NCI-H2171 treated with DMSO at 0.1 percent for 48 hours (cell line): ENCODE measurements at places on chromosomes 16 and 17.
A peak's percentile ranks its signal among the peaks of the same experiment; 100 is the strongest.

DNA sequence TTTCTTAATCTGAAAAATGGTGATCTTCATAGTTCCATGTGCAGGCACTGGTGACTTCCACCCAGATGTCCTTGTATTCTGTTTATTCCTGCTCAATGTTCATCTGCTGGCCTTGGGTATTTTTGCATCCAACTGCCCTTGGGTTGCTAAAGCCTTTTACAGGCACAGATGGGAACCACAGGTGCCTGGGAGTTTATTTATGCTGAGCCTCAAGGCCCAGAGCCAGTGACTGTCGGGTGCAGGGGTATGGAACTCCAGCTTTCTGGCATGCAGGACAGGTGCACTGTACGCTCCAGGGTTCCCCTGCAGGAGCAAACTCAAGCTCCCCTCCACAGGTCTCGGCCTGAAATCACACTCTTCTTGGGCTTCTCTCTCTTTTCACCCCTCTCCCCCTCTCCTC lies 22.3 kb downstream of the DYNLRB2 start:
- DNase-seq = peak; percentile 1

GRCh38 chr17:35537601-35538141 lies at the start of gene SLFN12L:
Gene SLFN12L, minus strand, starts transcription at chr17:35537678. Its CDS starts 15,314 bp downstream, at chr17:35522364.
- DNase-seq = no peak

DNA sequence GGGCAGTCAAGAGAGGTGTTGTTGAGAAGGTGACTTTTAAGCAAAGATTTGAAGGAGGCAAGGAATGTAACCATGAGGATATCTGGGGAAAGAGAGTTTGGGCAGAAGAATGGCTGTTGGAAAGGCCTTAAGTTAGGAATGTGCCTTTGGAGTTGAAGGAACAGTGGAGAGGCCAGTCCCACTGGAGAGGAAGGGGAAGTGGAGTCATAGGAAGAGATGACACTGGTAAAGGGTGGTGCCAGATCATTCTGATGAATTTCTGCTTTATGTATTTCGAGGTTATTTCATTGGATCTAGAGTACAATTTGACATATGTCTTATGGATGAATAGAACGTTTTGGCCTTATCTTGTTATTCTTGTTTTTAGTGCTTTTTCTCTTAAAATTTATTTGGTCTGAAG lies 93.5 kb downstream of the WWP2 start:
- DNase-seq = no peak

DNA sequence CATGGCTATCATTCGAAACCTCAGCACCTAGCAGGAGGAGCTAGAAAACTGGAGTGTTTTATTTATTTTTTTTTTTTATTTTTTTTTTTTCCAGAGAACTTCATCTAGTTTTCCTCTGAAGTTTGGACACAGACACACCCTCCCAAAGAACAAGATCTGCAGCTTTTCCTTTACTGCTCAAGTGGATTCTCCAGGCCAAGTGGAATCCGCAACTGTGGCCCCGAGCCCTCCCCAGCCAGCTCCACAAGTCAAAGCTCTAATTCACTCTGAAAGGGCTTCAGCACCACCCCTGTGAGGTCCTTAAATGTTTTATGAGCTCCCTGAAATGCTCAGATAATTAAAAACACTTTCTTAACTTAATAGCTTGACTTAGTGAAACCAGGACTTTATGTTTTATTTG lies 332.1 kb upstream of the DYNLRB2 start:
- DNase-seq = no peak
